Renal cortex interstitium (tissue), 15 donors: ENCODE measurements at places on chromosomes 11 and 22. TPM values are rescaled to one million over a fixed set of nuclear protein-coding genes. Genes with fewer than 3 reads are reported as not detected.

DNA sequence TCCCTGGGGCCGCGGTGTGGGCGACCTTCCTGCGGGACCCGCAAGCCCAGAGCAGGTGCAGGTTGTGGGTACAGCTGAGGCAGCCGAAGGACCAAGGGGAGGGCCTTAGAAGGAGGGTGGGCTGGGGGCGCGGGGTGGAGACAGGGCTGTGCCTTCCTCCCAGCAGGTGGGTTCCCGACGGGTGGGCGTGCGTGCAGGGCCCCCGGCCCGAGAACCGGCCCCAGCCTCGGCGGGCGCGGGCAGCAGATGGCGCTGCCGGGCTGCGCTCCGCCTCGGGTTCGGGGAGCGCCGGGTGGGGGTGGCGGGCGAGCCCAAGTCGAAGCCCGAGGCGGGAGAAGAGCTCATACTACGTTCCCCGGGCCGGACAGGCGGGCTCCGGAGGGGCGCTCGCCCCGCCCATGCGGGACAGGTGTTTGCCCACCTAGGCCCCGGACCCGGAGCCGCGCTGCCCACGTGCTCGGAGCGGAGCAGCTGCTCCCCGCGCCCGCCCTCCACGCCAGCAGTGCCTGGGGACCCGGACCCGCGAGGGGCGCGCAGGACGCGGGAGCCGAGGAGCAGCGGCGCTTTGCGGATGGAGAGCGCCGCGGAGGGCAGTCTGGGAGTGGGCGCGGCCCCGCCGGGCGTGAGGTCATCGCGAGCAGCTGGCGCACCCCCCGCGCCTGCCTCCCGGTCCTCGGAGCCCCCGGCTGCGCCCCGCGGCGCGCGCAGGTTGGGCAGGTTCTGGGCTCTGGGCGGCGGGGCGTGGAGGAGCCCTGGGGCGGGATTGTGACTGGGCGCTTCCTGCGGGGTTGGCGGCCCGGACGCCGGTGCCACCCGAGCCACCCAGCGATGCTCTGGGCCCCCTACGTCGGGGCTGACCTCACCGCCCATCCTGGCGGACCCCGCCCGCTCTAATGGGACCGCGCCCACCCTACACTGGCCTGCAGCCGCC is 25.3 kb downstream of the DUSP8 start:
- DNase-seq, result no peak

DNA sequence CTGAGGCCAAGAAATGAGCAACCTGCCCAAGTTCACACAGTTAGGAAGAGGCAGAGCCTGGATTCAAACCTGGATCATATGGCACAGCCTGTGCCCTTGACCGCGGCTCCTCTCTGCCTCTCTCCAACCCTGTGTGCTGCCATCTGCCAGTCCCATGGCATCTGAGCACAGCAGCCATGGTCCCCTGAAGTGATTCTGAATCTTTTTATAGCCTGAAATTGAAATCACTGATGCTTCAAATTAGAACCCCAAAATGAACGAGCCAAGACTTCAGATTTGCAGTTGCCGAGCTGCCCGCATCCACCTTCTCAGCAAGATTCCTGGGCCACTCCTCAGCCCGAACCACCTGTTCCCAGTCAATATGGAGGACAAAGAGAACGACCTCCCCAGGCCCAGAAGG is 252.7 kb downstream of the CTTN start:
- DNase-seq, result no peak

Gene LARGE1
- 27.1 TPM for polyA plus RNA-seq

GRCh38 chr22:46212195-46212594 is 37.9 kb downstream of the CDPF1 start:
- DNase-seq, result no peak

DNA sequence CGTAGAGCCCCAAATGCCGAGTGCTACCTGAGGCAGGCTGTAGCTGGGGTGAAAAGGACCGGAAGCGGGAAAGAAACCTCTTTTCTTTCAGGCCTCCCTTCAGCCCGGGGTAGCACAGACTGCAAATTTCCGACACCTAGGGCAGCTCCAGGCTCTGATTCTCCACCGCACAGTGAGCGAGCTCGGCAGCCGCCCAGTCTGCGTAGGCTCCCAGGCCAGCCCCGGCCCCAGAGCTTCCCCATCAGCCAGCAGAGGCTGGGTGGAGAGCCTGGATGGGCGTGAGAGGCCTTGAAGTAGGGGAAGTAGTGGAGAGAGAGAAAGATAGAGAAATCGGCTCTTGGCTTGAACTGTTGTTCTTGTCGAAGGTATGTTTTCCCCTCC is 9.3 kb upstream of the PAX6 start:
- no peak for DNase-seq

GRCh38 chr11:100190395-100190794 is 496.7 kb upstream of the ARHGAP42 start:
- no peak for DNase-seq

DNA sequence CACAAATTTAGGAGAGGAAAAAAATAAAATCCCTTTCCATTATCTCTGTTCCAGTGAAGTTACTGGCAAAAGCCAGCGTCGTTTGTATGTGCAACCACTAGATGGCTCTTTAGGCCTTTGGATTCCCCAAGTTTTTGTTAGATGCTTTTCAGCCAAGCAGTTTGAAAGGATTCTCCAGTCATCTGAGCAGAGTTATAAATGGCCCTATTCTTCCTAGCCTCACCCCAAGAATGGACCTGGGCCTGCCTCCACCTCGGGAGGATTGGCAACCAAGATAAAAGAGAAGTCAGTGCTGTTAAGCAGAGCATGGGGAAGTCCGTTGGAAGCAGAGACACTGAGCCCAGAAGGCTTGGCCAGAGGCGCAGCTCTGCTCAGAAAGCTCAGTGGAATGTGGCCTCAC is 15.4 kb downstream of the FAM181B start:
- DNase-seq, result no peak

GRCh38 chr11:74318241-74318932 is 6.9 kb upstream of the P4HA3 start:
- DNase-seq, result no peak

- DNase-seq, result no peak
Measured at GRCh38 chr11:19220903-19221724, 19.3 kb upstream of the CSRP3 start.

GRCh38 chr11:104765401-104766095 is 132.7 kb downstream of the CASP12 start:
- DNase-seq, result no peak

- no peak for DNase-seq
Measured at GRCh38 chr11:2378527-2379210, 1.6 kb downstream of the CD81 start.
